Neural progenitor cell (in vitro differentiated cells): ENCODE measurements at places on chromosomes 3 and 15. TPM values are rescaled to one million over a fixed set of nuclear protein-coding genes. Genes with fewer than 3 reads are reported as not detected.

SLC9C1 gene
- 0.31 and 1.3 TPM in 2 replicates for total RNA-seq

GRCh38 chr15:93477188-93477587, 388.2 kb upstream of the RGMA start:
- peak; percentile 90 for DNase-seq
- peak overlapping the region; percentile 13 for H3K4me3 ChIP-seq
- H3K27me3 ChIP-seq, result no peaks in the 10 kb centered on the region
- H3K36me3 ChIP-seq, result no peaks in the 10 kb centered on the region

DNA sequence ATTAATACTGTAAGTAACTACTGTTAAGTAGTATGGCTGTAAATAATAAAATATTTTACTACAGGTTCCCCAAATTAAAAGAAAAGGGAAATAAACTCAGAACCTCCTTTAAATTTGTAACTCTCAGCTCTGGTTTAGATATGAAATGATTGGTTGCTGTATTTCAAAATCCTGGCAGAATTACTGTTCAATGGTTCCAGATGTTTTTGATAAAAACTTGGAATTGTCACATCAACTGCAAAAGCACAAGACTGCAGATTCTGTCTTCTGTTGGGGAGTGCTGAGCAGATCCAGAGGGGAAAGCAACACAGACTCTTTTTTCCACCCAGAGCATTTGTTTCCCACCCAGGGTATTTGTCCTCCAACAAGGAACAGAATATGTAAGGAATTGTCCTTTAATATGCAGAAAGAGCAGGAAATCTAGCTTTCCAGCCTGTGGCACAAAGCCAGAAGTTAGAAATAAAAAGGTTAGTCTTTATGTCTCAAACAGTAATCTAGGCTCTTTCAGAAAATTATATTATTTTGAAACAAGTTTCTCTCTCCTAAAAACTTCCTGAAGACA, 178.1 kb downstream of the KLHL25 start:
- no peak overlapping the region for H3K4me3 ChIP-seq
- H3K27me3 ChIP-seq, result no peaks in the 10 kb centered on the region
- no peak overlapping the region for H3K27ac ChIP-seq
- H3K4me1 ChIP-seq, result peaks cover 45% of the 10 kb centered on the region

DNA sequence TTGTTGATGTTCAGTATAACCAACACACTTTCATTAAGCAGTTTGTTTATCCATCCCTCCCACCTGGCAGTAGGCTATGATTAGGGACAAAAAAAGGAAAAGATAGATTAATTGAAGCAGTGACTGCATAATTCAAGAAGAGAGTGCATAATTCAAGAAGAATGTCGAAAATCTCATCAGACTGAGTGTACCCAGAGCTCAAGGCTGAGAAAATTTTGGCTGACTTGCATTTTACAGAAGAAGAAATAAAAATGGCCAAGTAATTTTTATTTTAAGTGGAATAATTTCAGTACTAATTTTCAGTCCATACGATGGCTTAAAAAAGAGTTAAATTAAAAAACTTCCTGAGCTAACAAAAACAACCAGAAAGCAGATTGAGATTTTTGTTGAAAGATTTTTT, 145.4 kb upstream of the LRRFIP2 start:
- H3K4me3 ChIP-seq, result no peak overlapping the region
- no peaks in the 10 kb centered on the region for H3K27me3 ChIP-seq
- no peak for DNase-seq
- no peak overlapping the region for H3K27ac ChIP-seq

B3GALNT1 gene
- total RNA-seq, result 13.8 and 22.5 TPM in 2 replicates

ZIC4 gene
- total RNA-seq, result 0.25 and 0.64 TPM in 2 replicates

GRCh38 chr15:39543651-39544050, 37.2 kb upstream of the THBS1 start:
- no peaks in the 10 kb centered on the region for H3K27me3 ChIP-seq
- H3K4me1 ChIP-seq, result no peaks in the 10 kb centered on the region
- no peaks in the 10 kb centered on the region for H3K36me3 ChIP-seq
- H3K4me3 ChIP-seq, result no peak overlapping the region

ADGRG7 gene
- not detected in 2 replicates for total RNA-seq

DNA sequence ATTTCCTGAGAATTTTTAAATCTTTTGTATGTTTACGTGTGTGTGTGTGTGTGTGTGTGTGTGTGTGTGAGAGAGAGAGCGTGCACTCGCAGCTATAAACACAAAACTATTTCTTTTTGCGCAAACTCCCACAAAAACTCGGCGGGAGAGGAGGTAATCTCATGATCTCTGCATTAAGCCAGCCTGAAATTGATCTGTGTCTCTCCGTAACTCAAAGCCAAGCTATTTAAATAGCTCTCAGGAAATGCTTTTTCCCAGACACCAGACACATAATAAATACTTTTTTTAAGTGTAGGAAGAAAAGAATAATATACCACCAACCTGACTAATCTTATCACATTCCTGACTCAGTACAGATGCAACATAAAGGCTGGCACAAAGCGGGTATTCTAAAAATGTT, 226.8 kb downstream of the MAGI1 start:
- H3K4me1 ChIP-seq, result peaks cover 50% of the 10 kb centered on the region
- H3K36me3 ChIP-seq, result no peaks in the 10 kb centered on the region
- peak overlapping the region; percentile 14 for H3K27ac ChIP-seq

- no peak overlapping the region for H3K27ac ChIP-seq
- no peaks in the 10 kb centered on the region for H3K27me3 ChIP-seq
- H3K4me3 ChIP-seq, result no peak overlapping the region
- H3K4me1 ChIP-seq, result no peaks in the 10 kb centered on the region
- no peaks in the 10 kb centered on the region for H3K36me3 ChIP-seq
Observed at GRCh38 chr3:121844892-121845291, 9.9 kb downstream of the EAF2 start.

GRCh38 chr15:48426044-48426443, 94.8 kb downstream of the DUT start:
- H3K36me3 ChIP-seq, result no peaks in the 10 kb centered on the region
- peaks cover 9% of the 10 kb centered on the region for H3K4me1 ChIP-seq
- no peaks in the 10 kb centered on the region for H3K27me3 ChIP-seq
- DNase-seq, result no peak

DNA sequence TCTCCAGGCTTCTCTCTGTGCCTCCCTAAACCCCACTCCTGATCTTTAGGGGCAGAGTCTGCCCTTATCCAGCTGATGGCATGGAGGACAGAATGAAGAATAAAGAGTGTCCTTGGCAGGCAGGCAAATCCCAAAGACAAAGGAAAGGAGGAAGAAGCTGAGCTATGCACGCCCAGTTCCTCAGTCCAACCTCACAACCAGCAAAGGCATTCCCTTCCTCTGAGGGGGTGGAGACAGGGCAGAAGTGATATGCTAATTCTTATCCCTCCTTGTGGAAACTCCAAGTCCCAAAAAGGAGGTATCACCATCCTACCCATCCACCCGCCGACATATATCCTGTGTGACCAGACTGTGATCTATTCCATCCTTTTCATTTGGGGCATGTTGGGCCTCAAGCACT, 10.5 kb upstream of the CCDC54 start:
- H3K27me3 ChIP-seq, result no peaks in the 10 kb centered on the region
- peaks cover 5% of the 10 kb centered on the region for H3K4me1 ChIP-seq
- H3K4me3 ChIP-seq, result no peak overlapping the region
- no peaks in the 10 kb centered on the region for H3K36me3 ChIP-seq

- no peak overlapping the region for H3K4me3 ChIP-seq
- no peak overlapping the region for H3K27ac ChIP-seq
- peaks cover 24% of the 10 kb centered on the region for H3K4me1 ChIP-seq
- no peak for DNase-seq
Observed at GRCh38 chr3:23438657-23439056, 235.5 kb downstream of the UBE2E2 start.

- no peaks in the 10 kb centered on the region for H3K27me3 ChIP-seq
- no peak overlapping the region for H3K27ac ChIP-seq
- no peak for DNase-seq
- H3K4me3 ChIP-seq, result no peak overlapping the region
- no peaks in the 10 kb centered on the region for H3K4me1 ChIP-seq
- H3K36me3 ChIP-seq, result no peaks in the 10 kb centered on the region
Observed at GRCh38 chr3:195133462-195133861, 137.5 kb downstream of the XXYLT1 start.
